ENCODE measurements at places on chromosomes 7 and 10.

GRCh38 chr10:130901311-130902165 is 410.0 kb downstream of the TCERG1L start:
- DNase-seq: no peak

DNA sequence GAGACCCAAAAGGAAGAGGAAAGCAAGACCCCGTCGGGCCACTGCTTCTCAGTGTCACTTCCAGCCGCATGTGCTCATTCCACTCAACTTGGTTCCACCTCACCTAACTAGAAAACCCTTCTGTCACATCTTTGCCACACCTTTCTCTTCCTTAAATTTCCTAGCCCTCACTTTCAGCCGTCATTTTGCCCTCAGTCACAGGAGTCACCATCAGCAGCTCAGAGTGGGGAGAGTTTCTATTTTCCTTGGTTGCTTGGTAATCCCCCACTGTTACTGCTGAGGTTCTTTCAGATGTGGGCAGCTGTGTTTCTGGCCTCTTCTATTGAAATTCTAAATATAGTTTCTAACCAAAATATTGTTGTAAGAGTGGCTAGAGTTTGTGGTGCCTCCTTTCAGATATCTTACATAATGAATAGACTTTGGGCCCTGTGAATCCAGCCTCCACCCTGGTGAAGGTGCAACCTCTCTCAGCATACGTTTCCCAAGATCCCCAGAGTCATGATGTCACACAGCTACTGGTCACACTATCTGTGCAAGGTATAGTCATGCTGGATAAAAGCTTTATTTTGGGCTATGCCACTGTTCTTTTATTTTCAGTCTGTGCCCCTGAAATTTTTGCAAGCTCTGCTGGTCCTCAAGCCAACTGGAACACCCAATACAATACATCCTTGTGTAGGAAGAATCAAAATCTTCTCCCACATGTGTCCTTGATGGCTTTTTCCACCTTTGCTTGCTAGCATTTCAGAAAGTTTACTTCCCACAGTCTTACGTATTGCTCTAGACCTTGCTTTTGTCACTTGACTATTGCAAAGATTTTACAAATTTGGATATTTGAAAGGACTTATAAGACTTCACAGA is 9.2 kb downstream of the AGBL3 start:
- no peak for DNase-seq

DNA sequence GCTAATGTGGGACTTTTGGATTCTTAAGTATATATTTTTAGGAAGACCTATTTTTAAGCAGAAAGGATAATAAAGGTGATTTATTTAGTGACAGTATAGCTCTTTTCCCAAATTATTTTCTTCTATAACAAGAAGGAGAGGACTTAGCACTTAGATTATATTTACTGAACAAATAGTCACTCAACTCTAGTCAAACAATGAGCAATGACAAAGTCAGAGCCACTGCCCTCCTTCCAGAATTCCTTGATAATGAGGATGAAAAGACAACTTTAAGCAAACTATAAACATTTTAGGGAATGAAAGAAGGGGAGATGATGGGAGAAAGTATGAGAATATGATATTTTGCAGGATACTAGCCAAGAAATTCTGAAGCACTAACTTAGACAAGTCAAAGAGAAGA is 293.5 kb upstream of the YAE1 start:
- DNase-seq: no peak

- no peak for DNase-seq
These were observed 156.2 kb downstream of the CCSER2 start for GRCh38 chr10:84484541-84484940.

DNA sequence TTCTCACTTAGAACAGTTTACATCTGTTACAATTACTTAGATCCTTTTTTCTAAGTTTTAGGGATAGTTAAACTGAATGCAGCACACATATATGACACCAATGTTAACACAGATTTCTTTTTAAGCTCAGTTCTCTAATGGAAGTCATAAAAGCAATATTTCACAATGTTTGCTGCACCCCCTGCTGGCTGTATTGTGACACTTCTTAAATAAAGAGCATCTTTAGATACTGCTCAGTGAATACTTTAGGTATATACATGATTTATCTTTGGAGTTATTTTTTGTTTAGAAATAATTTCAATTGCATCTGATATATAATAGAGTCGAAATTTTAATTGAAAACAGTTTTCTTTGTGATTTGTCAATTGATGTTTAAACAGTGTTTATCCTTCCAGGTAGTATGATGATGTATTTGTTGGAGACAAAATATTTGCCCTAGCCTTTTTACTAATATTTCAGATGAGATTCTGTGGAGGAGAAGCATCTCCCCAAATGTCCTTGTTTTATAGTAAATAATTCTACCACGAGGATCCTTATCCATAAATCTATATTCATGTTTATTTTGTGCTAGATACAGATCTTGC is 174.4 kb downstream of the ST7 start:
- DNase-seq: no peak

- DNase-seq: no peak
These were observed 90.1 kb downstream of the NPSR1 start for GRCh38 chr7:34747867-34748727.

DNA sequence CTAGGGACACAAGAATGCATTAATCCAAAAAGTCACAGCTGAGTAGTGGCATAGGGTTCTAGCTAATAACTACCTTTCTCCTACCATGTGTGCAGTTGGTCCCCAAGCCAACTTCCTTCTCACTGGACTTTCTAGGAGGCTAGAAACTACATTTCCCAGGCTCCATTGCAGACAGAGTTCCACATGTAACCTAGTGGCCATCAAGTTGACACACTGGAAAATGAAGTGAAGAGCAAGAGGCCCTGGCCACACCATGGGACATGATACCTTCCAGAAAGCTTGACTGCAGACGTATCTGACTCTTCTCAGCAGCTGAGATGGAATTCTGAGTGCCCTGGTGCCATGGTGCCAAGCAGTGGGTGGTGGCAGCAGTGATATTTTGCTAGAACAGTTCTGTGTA is 49.8 kb upstream of the TMEM273 start:
- DNase-seq: no peak

DNA sequence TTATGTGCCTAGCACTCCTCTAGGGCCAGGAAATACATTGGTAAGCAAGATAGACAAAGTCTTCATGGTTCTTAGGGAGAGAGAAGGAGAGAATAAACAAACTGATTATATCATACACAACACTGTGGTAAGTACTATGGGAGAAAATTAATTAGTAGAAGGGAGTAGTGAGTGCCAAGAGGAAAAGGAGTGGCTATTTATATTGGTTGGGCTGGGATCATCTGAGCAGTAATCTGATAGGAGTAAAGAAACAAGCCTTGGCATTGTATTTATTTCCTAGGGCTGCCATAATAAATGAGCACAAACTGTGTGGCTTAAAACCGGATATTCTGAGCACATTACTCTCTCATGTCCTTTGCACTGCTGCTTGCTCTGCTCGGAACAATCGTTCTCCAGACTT is 158.1 kb upstream of the PHF14 start:
- DNase-seq: no peak

GRCh38 chr10:16184096-16184597 is 252.7 kb upstream of the PTER start:
- DNase-seq: no peak

- DNase-seq: no peak
These were observed 158.5 kb downstream of the CDH23 start for GRCh38 chr10:71555087-71555723.

DNA sequence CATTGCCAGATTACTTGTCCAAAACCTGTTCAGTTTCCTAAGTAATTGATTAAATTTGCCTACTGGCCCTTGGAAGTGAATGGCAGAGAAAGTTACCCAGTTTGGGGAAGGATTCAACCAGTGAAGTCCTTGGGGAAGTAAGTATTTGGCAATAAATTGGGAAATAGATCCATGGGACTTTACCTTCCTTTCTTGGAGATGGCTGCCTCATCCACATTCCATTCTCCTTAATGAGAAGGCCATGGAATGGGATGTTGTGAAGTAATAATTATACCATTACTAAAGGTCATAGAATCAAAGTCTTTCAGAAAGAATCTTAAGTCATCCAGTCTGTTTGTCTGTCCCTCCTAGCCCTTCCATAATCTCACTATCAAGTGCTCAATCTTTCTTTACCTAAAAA is 4.5 kb upstream of the COPG2 start:
- DNase-seq: no peak

DNA sequence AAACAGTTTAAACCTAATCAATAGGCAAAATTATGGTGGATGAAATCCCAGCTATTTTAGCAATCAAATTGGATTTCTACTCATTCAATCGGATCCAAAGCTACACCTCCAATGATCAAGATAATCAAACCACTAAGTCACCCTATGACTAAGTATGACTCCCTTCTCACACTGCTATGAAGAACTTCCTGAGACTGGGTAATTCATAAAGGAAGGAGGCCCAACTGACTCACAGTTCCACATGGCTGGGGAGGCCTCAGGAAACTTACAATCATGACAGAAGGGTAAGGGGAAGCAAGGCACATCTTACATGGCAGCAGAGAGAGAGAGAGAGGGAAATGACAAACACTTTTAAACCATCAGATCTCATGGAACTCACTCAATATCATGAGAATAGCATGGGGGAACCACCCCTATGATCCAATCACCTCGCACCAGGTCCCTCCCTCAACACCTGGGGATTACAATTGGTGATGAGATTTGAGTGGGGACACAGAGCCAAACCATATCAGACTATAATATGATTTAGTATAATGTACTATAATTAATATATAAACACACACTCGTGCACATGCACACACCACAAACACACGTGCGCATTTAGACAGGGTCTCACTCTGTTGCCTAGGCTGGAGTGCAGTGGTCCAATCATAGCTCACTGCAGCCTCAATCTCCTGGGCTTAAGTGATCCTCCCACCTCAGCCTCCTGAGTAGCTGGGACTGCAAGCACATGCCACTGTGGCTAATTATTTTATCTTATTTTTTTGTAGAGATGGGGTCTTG is 213.6 kb upstream of the FOXK1 start:
- DNase-seq: no peak

DNA sequence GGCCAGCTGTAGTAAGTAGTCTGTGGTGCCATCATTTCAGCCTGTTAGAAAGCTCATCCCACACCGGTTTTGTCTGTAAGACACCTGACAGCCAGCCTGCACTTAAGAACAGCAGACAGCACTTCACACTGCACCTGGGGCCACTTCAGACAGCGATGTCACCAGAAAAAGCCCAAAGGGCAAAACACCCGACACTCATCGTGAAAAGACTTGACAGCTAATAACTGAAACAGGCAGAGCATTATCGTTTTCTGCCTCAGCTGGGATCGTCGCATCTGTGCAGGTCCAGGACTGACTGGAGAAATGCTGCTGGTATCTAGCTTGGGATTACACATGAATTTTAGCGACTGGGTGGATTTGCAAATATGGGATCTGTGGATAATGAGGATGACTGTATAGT is 16.8 kb upstream of the LAT2 start:
- no peak for DNase-seq

GRCh38 chr7:40151504-40151903 is 16.7 kb downstream of the SUGCT start:
- no peak for DNase-seq

DNA sequence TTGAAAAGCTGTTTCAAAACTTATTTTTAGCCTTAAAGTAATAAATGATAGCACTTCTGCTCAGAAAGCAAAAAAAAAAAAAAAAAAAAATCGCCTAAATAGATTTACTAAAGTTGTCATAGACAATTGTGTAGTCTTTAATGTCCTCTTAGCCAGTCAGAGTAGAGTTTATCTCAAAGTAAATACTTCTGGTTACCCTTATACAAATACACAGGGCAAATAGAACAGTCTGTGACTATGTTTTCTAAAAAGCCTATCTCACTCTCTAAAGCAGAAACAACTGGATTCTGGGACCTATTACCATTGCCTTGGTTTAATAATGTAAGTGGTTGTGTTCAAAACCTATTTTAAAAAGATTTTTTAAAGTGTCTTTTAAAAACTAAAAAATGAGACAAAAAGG is 156.2 kb upstream of the THSD7A start:
- no peak for DNase-seq

- no peak for DNase-seq
These were observed 30.7 kb downstream of the ELFN1 start for GRCh38 chr7:1700536-1701333.

GRCh38 chr10:42652858-42653257 is 14.5 kb upstream of the ZNF33B start:
- no peak for DNase-seq

DNA sequence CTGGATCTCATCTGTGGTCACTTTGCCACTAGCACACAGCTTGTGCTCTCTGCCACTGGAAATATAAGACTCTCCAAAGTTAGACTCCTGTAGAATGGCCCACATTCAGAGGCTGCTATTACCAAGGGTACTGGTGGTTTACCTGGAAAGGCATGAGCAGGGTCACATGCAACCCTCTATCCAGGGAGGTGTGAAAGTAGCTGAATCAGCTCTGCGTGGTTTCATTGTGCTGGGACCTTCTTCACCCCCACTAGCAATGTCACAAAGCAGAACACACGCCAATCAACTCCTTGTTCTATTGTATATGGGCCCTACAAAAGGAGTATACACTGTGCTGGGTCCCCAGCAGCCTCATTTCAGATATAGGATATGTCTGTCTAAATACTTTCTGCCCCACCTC is 353.6 kb upstream of the AUTS2 start:
- DNase-seq: no peak

DNA sequence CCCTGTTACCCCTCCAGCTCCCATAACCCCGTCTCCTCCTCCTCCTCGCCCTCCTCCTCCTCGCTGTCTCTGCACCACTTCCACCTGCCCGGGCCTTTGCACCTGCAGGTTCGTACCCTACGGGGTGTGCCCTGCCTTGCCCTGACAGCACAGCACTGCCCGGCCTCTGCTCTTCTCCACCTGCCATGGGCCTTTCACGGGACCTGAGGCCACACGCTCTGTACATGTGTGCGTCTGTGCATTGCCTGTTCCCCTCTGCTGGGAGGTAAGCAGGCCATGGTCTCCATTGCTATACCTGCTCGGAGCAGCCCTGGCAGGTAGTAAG is 40.0 kb downstream of the MICALL2 start:
- DNase-seq: no peak

- DNase-seq: no peak
These were observed 36.7 kb downstream of the ZNF467 start for GRCh38 chr7:149736478-149737360.

DNA sequence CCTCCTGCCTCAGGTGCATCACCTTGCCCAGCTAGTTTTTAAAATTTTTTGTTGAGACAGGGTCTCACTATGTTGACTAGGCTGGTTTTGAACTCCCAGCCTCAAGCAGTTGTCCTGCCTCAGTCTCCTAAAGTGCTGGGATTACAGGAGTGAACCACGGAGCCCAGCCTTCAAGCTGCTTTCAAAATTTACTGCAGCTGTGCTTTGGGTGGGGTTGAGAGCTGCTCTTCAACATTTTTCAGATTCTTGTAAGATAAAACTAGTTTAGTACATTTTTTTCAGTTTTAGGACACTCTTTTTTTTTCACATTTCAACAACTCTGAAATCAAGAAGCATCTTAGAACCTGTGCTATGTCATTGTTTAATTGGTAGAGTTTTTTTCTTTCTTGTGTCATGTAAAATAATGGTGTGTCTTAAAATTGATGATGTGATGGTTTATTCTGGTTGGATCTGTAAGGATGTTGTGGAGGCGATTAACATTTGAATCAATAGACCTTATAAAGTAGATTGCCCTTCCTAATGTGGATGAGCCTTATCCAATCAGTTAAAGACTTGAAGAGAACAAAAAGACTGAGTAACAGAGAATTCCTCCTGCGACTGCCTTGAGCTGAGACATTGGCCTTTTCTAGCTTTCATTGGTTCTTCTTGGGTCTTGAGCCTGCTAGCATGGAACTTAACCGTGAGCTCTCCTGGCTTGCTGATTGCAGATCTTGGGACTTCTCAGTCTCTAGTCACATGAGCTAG is 13.5 kb downstream of the PLEKHA8 start:
- no peak for DNase-seq

All from anterior cingulate cortex (tissue), 58 donors.